ENCODE measurements at places on chromosomes 11 and 22.
A peak's percentile ranks its signal among the peaks of the same experiment; 100 is the strongest.

- DNase-seq = no peak
Observed at GRCh38 chr11:95991545-95991944, 67.6 kb upstream of the MTMR2 start.

- DNase-seq = no peak
Observed at GRCh38 chr11:18567081-18567480, 21.5 kb downstream of the UEVLD start.

DNA sequence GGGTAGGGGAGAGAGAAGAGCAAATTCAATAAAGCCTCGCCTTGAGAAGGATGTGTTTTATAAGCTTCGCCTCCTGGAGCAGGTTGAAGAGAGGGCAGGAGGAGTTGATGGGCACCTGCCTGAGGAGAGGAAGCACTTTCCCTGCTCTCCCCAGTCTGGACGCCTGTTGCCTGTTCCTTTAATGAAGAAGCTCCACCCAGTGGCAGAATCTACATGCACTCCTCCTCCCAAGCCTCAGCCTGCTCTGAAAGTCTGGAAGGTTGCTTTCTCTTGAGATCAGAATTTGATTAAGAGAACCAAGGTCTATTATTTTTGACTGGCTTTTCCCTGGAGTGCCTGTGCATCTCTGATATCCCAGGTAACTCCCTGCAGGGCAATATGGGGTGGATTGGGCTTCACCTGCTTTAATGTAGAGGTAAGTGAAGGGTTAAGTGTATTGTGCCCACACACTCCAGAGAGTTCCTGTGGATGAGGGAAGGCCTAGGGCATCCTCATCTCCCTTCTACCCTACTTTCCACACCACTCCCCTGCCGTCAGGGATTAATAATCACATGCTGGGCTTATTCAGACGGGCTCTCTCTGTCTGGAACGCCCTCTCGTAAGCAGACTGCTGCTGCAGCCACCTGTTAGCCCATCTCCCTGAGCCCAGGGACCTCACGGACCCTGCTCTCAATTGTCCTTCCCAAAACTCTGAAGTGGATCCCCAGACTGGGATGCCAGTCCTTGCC is 22.3 kb downstream of the NTM start:
- no peak for DNase-seq

DNA sequence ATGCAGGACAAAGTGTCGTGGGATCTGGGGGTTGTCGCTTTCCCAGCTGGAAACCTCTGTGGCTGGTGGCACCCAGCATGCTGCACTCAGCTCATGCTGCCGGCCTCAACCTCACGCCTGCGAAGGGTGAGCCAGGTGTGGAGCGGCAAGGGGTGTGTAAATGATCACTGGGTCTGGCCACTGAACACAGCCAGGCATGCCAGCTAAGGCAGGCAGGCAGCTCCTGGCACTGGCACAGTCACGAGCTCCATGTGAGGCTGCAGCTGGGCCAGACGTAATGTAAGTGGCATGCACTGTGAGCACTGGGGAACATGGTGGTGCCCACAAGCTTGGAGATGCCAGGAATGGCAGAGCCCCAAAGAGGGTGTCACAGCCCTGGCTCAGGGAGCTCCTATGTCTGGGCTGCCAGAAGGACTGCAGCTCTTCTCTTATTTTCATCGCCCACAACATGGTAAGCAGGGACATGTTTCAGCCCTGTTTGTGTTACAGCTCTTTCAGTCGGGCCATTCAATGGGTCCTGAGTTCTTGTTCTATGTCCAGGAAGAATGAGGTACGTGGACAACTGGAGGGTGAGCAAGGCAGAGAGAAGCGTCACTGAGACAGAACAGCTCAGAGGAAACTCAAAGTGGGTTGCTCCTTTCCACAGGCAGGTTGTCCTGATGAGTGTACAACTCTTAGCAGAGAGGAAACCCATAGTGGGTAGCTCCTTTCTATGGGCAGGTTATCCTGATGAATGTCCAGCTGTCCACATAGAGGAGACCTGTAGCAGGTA is 403.8 kb downstream of the CNTN5 start:
- DNase-seq = no peak

DNA sequence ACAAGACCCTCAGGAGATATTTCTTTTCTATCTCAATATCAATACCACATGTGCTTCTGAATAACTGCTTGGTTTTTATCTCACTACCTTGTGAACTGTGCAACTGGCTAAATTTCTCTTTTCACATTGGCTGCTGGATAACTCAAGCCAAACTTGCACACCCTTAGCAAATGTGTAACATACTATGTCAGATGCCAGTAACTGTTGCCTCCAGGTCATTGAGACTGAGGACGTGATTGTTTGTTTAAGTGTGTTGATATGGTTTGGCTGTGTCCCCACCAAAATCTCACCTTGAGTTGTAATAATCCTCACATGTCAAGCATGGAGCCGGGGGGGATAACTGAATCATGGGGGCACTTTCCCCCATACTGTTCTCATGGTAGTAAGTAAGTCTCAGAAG is 90.2 kb upstream of the LIN7C start:
- DNase-seq = no peak

- DNase-seq = no peak
Observed at GRCh38 chr22:47002692-47003091, 240.2 kb downstream of the TBC1D22A start.

GRCh38 chr11:4385978-4386740 is 7.3 kb downstream of the TRIM21 start:
- no peak for DNase-seq

GRCh38 chr11:2933375-2934020 is 4.3 kb upstream of the PHLDA2 start:
- peak; percentile 66 for DNase-seq

DNA sequence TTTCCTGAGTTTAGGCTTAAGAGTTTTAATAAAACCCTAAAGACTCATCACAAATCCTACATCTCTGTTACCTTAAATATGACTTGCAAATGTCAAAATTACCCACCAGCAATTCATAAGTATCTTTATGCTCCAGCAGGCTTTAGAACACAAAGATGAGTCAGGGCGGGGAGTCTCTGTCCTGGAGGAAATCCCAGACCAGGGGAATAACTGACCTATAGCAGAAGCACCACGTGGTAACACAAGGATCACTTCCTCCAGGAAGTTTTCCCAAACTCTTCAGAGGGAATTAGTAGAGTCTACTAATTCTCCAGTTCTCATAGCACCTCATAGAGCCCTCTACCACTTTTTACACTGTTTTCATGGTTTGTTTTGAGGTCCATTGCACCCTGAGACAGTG is 217.0 kb downstream of the NAV2 start:
- no peak for DNase-seq

- no peak for DNase-seq
Observed at GRCh38 chr11:110679323-110679975, 32.8 kb downstream of the ARHGAP20 start.

DNA sequence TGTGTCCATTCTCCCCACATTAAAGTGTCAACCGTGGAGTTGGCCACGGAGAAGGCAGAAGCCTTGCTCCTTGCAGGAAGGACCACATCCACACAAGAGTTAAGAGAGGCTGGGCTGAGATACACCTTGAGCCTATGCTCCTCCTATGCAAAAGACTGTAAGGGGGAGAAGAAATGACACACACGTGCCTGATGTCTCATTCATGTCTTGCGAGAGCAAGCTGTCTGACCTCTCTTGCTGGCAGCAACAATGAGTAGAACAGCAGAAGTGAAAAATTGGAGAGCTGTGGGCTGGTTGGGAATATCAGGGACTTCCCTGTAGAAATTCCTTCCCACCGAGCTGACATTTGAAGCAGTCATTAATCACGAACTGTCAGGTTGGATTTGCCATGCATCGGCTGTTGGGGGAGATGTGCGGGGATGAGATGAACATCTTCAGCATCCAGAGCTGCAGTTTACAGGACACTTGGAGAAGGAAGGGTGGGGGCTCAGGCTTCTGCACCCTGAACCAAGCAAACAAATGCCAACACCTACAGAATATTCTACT is 139.3 kb downstream of the MYO18B start:
- no peak for DNase-seq

GRCh38 chr11:66042996-66043906 is 5.7 kb downstream of the GAL3ST3 start:
- no peak for DNase-seq
